GM12864 (cell line): ENCODE measurements at places on chromosomes 7 and 10.

DNA sequence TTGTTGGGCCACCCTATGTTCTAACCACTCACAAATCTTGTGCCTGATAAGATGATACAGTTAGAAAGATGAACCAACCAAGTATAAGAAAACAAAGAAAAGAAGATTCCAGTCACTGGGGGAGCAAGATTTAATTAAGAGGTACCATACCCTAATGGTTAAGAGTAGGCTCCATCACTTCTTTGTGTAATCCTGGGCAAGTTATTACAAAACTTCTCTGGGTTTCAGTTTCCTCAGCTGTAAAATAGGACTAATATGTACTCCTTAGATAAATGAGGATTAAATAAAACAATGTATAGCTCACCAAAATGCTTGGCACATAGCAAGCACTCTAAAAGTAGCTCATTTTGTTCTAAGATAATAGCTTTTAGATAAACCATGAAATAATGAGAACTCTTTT is 58.5 kb downstream of the ATAD1 start:
- no peak for DNase-seq

DNA sequence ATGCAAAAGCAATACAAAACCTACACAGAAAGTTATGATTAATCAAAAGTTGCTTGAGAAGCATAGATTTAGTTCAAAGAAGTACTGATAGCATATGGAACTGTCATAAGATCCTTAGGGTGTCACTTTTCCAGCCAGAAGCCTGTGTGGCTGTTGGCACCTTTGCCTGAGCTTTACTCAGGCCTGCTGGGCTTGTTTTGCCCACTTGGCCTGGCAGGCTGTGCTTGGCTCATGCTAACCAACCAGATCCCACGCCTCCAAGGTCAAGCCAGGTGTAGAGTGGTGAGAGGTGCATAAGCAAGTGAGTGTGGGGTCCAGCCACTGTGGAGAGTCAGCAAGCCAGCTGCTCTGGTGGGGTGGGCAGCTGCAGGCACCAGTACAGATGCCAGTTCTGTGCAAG is 12.0 kb upstream of the LIPA start:
- no peak for DNase-seq

DNA sequence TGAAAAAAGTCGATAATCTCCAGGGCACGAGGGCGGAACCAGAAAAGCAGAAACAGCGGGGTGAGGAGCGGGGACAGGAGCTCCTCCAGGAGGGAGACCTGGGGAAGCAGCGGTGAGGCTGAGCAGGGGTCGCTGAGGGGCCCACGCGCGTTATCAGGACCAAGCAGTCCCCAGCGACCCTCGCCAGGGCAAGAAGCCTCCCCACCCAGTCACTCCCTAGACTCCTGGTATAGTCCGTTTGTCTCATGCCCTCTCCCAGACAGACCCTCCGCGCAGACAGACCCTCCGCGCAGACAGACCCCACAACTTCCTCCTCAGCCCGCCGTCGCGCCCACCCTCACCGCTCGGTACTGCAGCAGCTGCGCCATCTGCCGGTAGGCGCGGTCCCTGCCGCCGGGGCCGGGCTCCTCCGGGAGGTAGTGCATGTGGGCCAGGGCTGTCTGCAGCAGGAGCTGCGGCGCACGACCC is 6.3 kb downstream of the ATG9B start:
- no peak for DNase-seq

DNA sequence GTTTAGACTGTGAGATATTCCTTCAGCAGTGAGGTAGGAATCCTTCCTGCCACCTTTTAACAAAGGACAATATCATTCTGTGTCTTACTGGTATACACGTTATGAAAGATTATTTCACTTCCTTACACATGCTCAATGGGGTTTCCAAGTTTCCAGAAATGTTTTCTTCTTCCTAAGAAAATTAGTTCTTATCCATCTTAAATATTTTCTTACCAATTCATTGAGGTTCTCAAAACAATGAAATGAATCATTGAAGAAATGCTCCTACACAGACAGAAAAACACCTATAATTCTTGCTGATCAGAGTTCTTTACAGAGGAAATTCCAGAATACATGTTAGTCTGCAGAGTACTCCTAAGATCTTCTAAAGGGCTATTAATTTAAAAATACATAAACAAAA is 51.4 kb upstream of the SEC61G start:
- no peak for DNase-seq

DNA sequence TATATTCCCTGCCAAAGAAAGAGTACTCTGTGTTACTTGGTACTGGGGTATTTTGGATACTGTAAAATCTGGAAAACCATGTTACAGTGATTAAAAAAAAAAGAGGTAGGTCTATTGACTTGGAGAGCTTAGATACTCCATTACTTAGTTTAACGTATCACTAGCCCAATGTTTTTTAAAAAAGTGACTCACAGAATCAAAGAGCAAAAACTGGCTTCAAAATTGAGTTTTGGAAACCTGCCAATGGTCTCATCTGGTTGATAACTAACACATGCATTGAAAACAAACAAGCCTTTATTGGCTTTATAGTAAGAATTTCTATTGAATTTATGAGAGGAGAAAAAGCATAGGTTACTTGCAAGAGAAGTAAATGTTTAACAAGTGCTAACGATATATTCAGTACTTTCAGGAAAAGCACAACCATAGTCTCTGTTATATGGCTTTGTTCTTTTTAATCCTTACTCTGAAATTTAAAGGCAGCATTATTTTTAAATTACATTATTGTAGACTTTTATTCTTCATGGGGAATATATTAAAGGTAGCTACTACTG is 563.3 kb upstream of the SORCS1 start:
- DNase-seq, result no peak

- DNase-seq, result no peak
Measured at GRCh38 chr7:98283127-98283886, 1.8 kb downstream of the BRI3 start.

GRCh38 chr7:122525355-122525754 is 173.6 kb downstream of the RNF133 start:
- DNase-seq, result no peak
